ENCODE measurements at places on chromosomes 2 and 18. TPM values are rescaled to one million over a fixed set of nuclear protein-coding genes. Genes with fewer than 3 reads are reported as not detected.

- DNase-seq = no peak
- H3K4me3 ChIP-seq = no peak overlapping the region
- H3K36me3 ChIP-seq = no peaks in the 10 kb centered on the region
- peaks cover 24% of the 10 kb centered on the region for H3K4me1 ChIP-seq
- H3K27me3 ChIP-seq = no peaks in the 10 kb centered on the region
- H3K27ac ChIP-seq = no peak overlapping the region
These were observed 107.3 kb upstream of the TLK1 start for GRCh38 chr2:171267855-171268629.

GRCh38 chr2:112273349-112273748 lies 2.0 kb upstream of the ZC3H6 start:
- no peaks in the 10 kb centered on the region for H3K36me3 ChIP-seq
- no peak for DNase-seq
- peaks cover 21% of the 10 kb centered on the region for H3K4me1 ChIP-seq
- no peak overlapping the region for H3K27ac ChIP-seq
- no peaks in the 10 kb centered on the region for H3K27me3 ChIP-seq

- H3K27me3 ChIP-seq = no peaks in the 10 kb centered on the region
- peak overlapping the region; percentile 85 for H3K4me3 ChIP-seq
- H3K27ac ChIP-seq = peak overlapping the region; percentile 82
- H3K36me3 ChIP-seq = peaks cover 16% of the 10 kb centered on the region
These were observed 1.0 kb downstream of the IRS1 start for GRCh38 chr2:226798422-226799210.

DNA sequence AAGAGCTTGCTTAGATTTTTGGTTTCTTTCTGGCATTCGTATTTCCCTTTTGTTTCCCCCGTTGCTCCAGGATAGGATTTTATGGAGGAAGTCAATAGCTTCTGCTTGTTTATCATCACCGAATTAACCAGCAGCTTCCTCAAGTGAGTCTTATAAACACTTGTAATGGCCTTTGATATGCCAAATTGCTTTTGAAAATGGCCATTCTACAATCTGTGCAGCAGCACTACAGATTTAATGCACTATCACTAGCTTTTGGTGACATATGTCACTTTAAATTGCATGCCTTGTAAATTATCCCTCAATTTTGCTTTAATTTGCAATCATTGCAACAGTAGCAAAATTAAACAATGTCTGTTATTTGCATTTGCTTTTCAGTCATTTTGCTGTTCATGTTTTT lies 774.7 kb downstream of the METTL4 start:
- no peak overlapping the region for H3K27ac ChIP-seq
- DNase-seq = no peak
- no peaks in the 10 kb centered on the region for H3K4me1 ChIP-seq
- no peaks in the 10 kb centered on the region for H3K27me3 ChIP-seq
- no peak overlapping the region for H3K4me3 ChIP-seq

DNA sequence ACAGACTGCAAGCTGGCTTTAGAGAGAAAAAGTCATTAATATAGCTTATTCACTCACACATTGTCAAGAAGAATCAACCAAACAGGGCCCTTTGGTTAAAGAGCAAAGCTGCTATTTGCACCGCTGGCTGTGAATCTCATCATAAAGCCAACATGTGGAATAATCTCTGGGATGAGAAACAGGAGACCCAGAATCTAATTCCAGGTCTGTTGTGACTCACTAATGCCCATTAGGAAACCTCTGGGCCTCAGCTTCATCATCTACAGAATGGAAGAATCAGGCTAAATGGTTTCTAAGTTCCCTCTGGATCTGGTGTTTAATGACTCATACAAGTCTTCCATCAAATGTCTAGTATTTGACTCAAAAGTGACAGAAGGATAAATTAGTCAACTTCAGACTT lies 591.7 kb upstream of the DDX18 start:
- no peaks in the 10 kb centered on the region for H3K27me3 ChIP-seq
- no peak for DNase-seq
- peaks cover 5% of the 10 kb centered on the region for H3K36me3 ChIP-seq
- no peak overlapping the region for H3K4me3 ChIP-seq

DNA sequence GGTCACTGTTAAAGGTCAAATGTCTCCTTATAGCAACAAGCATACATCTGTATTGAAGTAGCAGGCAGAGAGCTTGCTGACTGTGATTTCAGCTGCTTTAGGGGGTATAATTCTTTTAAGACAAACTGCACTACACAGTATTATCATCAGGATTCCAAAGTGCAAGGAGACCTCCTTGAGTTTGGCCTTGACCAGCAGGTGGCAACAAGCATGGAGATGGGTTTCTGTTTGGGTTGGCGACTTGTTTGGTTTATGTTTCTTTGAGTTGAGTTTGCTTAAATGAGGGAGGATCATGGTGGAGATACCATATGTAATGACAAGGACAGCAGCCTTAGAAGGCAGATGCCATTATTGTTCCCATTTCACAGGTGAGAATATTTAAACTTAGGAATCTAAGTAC lies 681.0 kb upstream of the ID2 start:
- peaks cover 2% of the 10 kb centered on the region for H3K36me3 ChIP-seq
- DNase-seq = no peak
- H3K27me3 ChIP-seq = no peaks in the 10 kb centered on the region
- H3K4me1 ChIP-seq = peaks cover 28% of the 10 kb centered on the region
- no peak overlapping the region for H3K27ac ChIP-seq

DNA sequence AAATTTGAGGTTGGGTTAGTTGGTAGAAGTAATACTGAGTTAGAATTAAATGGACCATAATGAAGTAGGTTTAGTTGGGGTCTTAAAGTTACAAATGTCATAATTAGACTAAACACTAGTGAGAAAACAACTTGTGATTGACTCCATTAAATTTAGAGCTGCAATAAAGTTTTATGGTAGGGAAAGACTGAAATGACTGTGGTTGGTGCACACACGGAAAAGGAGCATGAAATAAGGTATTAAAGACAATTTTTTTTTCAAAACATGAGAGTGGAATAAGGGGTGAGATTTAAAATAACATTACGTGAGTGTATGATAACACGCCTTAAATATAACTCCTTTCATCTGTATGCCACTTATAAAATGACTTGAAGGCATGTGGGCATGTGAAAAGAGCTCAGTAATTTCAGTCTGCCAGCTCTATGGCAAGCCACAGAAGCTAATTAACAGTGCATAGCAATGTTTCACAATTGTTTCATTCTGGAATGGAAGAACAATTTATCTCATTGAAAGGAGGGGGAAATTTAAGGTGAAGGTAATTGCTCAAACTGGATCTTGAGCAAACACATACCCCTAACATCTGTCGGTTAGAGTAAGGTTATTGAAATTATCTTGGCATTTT lies 1.4 kb downstream of the FRZB start:
- H3K4me1 ChIP-seq = peaks cover 20% of the 10 kb centered on the region
- no peaks in the 10 kb centered on the region for H3K36me3 ChIP-seq
- DNase-seq = no peak
- no peak overlapping the region for H3K27ac ChIP-seq

DNA sequence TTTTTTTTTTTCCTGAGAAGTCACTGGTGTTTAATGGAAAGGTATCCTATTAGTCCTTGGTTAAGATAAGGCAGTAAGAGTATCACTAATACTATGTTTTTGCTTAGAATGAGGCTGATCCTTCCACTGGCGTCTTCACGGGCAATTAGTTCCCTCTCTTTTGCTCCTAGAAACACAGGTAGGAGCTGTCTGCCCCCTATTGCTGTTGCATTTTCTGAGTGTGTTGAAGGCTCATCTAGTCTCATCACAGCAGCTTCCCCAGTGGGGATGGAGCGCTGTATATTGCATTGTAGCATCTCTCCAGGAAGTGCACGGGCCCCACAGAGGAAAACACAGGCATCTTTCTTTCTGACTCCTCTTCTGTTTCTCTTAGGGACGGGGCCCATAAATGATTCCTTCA lies 145.0 kb downstream of the NAPG start:
- H3K36me3 ChIP-seq = no peaks in the 10 kb centered on the region
- no peak overlapping the region for H3K4me3 ChIP-seq
- H3K4me1 ChIP-seq = no peaks in the 10 kb centered on the region

DNA sequence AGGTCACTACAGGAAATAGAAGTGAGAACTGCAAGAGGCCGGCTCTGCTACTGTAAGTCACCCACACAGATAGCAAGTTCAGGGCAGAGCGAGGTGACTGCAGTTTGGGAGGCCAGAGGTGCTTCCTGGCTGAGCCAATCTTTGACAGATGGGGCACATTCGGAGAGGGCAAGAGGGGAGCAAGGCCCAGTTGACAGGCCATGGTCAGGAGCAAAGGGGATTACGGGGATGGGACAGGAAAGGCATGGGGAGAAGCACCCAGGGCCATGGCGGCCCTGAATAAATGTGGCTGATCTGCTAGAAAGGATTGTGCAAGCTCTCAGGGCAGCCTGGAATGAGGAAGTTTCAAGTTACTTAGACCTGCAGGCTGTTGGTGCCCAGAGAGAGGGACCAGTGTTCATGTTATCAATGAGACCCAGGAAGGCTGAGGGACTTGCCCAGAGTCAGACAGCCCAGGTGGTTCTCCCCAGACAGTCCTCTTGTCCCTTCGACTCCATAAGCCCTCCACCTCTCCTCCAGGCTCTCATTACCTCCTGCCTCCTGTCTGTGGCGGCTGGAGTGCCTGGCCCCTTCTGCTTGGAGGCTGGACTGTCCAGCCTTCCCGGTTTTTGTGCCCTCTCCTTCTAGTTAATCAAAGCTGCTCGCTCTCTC lies 123.3 kb downstream of the CTIF start:
- DNase-seq = no peak
- peaks cover 15% of the 10 kb centered on the region for H3K36me3 ChIP-seq
- peaks cover 18% of the 10 kb centered on the region for H3K4me1 ChIP-seq
- H3K27ac ChIP-seq = peak overlapping the region; percentile 48

GRCh38 chr2:55155764-55156281 lies 76.3 kb downstream of the CLHC1 start:
- no peak for DNase-seq
- H3K27ac ChIP-seq = no peak overlapping the region
- H3K4me3 ChIP-seq = no peak overlapping the region
- no peaks in the 10 kb centered on the region for H3K27me3 ChIP-seq
- no peaks in the 10 kb centered on the region for H3K36me3 ChIP-seq

DNA sequence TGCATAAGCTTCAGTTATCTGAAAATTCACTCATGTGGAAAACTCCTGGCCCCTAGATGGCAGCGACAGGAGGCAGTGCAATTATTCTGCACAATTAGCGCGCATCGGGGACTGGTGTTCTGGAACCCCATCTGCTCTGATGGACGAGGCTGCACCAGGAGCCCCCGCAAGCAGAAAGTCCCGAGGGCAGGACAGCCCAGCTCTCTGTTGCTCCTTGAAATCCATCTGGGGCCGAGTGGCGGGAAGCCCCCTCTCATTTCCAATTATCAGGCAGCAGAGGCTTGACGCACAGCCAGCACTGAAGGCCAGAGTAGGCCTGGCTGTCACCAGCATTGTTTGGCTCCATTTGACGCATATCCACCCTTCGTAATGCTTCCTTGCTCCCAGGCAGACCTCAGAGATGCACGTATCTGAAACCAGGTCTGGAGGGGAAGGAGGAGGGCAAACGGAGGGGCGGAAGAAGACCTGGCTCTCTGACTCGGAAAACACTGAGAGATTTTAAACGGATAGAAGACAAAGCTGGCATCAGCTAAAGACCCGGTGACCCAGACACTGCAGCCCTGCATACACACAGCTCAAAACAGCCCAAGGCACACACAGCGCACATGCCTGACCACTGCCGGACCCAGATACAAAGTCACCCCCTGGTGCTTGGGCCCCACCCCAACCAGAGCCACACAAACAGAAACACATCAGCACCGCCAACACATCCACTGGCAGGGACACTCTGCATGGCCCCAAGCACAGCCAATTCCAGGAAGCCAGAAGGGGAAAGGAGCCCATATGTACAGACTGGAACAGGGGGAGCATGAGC lies 69.8 kb downstream of the TNS1 start:
- H3K27ac ChIP-seq = no peak overlapping the region
- H3K27me3 ChIP-seq = no peaks in the 10 kb centered on the region
- H3K36me3 ChIP-seq = no peaks in the 10 kb centered on the region
- peaks cover 64% of the 10 kb centered on the region for H3K4me1 ChIP-seq
- no peak overlapping the region for H3K4me3 ChIP-seq
- DNase-seq = no peak

Gene KDM3A
- 45.4 TPM for total RNA-seq

DNA sequence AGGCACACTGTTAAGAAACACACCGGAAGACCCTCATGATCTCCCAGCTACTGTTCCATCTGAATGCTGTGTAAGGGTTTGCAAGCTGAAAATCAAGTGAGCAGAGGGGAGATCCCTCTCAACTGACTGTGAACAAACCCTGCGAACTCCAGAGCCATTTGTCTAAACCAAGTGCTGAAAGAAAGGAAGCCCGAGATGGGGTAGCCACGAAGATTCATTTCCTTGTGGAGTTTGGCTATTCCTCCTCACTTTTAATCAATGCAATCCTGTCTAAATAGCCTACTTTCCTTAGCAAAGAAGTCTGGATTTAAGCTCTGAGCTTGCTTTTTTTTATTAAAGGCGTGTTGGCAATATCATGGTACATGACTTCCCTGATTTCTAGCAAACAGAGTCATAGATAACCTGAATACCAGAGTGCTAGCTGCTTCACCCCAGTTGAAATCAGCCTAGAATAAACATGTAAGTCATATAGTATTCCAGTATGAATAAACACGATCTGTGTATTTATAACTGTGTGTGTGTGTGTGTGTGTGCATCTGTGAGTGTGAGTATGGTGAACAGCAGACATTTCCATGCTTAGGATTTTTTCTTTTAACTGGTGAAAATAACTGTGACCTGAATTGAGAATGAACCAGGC lies 365.2 kb downstream of the ZNF521 start:
- peaks cover 10% of the 10 kb centered on the region for H3K27me3 ChIP-seq
- peak overlapping the region; percentile 11 for H3K4me3 ChIP-seq
- H3K36me3 ChIP-seq = no peaks in the 10 kb centered on the region
- H3K27ac ChIP-seq = peak overlapping the region; percentile 76

Gene UGT1A3
- total RNA-seq = not detected

Gene CFLAR
- total RNA-seq = 19.9 TPM

DNA sequence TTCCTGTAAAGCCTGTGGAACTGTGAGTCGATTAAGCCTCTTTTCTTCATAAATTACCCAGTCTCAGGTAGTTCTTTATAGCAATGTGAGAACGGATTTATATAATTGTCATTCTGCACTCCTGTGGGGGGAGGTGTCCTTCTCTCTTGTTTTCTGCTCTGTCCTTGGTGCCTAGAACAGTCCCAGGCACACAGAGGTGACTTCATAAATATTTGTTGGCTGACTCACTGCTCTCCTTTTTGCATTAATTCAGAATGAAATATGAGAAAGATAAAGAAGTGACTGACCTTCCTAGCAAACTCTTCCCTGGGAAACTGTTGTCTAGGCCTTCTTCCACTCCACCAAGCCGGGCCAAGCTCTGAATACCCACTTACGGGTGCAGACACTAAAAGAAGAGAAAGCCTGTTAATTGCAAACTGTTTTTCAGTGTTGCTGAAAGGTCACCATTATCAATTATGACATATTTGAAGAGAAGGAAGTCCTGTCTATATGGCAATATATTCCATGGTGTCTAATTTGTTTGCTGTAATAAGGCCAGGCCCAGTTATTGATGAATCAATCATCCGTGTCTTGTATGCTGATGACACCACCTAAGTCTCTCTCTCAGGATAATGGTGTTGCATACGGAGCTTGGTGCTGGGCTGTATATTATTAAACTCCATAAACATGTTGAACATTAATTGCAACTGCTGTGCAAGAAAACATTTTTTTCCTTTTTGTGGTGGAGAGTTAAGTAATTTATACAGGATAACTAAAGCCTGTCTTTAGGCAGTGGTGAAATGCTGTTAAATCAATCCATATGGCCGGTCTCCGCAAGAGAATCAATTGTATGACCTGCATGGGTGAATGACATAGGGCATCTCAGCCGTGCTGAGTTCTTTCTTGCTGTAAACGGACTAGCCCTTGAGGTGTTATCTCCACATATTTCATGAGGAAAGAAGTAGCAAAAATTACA lies 567.5 kb downstream of the SLC4A3 start:
- no peaks in the 10 kb centered on the region for H3K27me3 ChIP-seq
- no peak overlapping the region for H3K4me3 ChIP-seq
- no peaks in the 10 kb centered on the region for H3K4me1 ChIP-seq
